ENCODE measurements at places on chromosomes 11 and 22. TPM values are rescaled to one million over a fixed set of nuclear protein-coding genes. Genes with fewer than 3 reads are reported as not detected.

DNA sequence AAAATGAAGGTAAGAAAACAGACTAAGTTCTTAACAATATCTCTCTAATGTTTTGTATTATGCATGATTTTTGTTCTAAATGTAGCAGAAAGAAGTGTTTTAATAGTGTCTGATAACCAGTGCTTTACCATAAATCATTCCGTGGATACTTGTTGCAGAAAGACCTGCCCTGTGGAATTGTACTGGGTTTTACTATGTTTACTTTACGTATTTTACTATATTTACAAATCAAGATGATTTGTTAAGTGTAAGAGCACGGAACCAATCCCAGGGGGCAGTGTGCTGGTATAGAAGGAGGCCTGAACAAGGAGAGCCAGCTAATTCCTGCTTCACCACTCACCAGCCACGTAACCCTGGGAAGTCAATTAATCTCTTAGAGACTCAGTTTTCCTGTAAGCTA, 1.4 kb downstream of the HTR3B start:
- peak; percentile 26 for DNase-seq

DNA sequence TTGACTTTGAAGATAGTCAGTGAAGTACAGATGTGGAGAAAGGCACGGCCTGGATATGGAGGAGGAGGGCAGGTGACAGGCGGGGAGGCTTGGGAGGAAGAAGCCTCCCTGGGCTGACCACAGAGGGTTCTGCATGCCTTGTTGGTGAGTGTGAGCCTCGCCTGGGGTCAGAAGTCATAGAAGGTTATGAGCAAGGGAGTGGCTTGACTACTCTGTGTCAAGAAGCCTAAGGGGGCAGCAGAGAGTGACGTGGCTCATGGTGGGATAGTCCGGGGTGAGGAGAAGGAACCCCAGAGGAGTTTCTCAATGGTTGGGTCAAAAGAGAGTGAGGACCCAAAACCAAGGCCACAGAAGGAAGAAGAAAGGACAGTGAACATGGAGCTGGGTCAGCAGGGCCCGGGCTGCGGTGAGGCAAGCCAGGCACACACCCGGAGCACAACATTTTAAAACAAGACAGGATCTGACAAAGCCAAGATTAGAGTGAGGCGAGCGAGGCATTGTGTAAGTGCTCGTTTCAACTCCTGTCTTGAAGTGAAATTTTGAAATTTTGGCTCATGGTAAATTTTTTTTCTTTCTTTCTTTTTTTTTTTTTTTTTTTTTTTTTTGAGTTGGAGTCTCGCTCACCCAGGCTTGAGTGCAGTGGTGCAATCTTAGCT, 31.9 kb downstream of the PDGFB start:
- DNase-seq: no peak

DNA sequence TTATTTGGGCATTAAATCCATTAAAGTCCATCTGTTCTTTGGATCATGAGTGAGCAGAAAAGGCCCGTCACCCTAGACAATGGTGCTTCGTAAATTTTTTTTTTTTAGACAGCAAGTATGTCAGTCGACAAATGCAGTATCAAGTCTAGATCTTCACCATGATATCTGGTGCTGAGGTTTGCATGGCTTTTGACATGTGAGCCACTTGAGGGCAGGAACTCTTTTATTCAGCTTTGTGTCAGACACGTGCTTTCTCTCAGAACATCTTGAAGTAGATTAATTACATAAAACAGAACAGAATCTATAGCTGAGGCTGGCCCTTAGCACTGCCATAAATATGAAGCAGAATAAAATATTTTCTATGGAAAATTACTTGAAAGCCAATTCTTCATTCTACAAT, 62.9 kb upstream of the CARD18 start:
- DNase-seq: no peak

CD248 gene
- polyA plus RNA-seq: 14.8 TPM

PTPRCAP gene
- polyA plus RNA-seq: 4.7 TPM

TRIM49 gene
- not detected for polyA plus RNA-seq

DNA sequence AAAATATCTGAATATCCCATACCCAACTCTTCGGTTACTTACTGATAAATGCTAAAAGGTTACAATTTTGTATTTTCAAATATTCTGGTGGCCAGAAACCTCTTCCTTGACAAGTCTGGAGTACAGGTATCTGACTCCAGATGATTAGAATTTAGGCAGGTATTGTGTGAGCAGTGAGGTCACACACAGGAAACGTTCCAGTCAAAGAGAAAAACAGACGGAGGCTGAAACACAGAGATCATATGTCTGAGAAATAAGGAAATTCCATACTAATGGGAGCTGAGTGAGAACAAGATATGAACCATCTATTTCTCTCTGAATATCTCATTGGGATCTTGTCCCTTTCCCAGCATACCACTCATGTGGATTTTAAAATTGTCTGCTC, 89.4 kb upstream of the IGLL5 start:
- DNase-seq: no peak

ADAMTS15 gene
- polyA plus RNA-seq: 3.6 TPM

GRCh38 chr11:126165311-126165720, 46.1 kb downstream of the RPUSD4 start:
- no peak for DNase-seq

DNA sequence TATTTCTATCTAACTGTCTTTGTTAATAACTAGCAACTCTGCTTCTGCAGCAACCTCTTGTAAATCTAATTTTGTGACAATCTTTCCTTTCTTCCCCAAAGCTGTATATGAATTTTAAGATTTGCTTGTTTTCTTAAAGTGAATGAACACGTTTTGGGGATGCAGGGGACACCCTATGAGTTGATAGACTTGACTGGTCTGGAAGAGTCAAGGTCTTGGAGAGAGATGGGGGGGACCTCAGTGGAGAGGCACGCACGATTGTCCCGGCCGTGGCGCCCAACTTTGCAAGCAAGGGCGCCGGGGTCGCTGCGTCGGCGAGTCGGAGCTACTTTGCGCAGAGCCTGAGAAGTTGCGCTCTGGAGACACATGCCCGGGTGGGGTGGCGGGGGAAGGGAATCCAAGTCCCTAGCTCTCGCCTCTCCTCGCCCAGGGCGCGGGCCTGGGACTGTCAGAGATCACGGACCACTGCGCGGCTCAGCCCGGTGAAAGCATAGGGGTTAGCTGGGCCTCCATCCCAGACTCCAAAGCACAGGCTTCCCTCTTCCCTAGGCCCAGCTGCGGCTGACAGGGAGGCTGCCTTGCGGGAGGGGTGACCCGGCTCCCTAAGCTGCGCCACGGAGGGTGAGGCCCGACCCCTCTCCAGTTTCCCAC, 854 bp downstream of the ABCC8 start:
- DNase-seq: peak; percentile 20

All from kidney (tissue), 22 donors.